ENCODE measurements at places on chromosomes 16 and 17.

- DNase-seq, result peak; percentile 98
Measured at GRCh38 chr16:23556881-23557778, at the start of the genes EARS2 and UBFD1. Gene EARS2 (minus strand): TSS chr16:23557350. CDS start chr16:23557343, 7 bp downstream. Gene UBFD1 (plus strand): TSS chr16:23557727. CDS start chr16:23557743, 16 bp downstream.

GRCh38 chr17:74394275-74394950, 27.1 kb downstream of the GPR142 start:
- DNase-seq, result no peak

GRCh38 chr16:85390511-85391174, 222.5 kb upstream of the GSE1 start:
- no peak for DNase-seq

GRCh38 chr16:88570691-88571092, 489 bp downstream of the ZC3H18 start:
- no peak for DNase-seq

GRCh38 chr17:31494259-31495021, 103.0 kb downstream of the RAB11FIP4 start:
- no peak for DNase-seq

DNA sequence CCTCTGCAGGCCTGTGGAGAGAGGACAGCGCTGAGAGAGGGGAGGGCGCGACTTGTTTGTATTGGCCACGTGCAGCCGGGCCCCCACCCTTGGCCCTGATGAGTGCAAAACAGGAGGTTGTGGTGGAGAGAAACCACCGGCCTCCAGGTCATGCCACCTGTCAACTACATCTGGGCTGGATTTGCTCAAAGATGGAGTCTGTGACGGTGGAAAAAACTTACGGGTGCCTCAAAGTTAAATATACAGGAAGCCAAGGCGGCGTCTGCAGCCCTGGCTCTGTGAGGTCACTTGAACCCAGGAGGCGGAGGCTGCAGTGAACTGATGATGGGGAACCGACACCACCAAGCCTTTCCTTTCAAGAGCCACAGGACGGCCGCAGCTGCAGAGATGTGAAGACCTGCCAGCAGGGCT, 15.7 kb downstream of the C16orf74 start:
- DNase-seq, result no peak

DNA sequence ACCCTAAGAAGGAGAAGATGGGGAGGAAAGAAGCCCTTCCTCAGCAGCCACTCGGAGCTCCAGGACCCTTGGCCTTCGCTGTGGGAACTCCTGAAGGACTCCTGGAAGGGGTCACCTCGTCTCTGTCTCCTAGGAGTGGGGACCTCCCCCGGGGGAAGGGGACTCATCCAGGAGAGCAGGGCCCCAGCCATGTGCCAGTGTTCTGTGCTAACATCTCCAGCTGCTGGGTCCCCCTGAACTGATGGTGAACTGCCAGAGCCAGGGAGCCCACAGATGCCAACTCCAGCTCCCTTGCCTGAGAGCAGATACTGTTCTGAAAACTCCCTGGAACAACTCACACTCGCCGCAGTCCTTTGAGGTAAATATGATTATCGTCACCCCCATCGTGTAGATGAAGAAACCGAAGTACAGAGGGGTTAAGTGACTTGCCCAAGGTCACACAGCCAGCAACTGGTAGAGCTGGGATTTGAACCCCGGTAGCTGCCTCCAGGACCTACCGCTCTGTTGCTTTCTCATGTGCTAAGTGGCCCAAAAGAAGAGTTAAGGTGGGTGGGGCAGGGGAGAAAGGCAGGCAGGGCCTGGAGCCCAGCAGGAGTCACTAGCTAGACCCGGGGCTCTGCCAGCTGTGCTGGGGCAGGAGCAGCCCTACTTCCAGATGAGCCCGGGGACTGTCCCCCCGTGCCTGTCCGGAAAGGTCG, 10.5 kb downstream of the TIMM22 start:
- DNase-seq, result no peak

DNA sequence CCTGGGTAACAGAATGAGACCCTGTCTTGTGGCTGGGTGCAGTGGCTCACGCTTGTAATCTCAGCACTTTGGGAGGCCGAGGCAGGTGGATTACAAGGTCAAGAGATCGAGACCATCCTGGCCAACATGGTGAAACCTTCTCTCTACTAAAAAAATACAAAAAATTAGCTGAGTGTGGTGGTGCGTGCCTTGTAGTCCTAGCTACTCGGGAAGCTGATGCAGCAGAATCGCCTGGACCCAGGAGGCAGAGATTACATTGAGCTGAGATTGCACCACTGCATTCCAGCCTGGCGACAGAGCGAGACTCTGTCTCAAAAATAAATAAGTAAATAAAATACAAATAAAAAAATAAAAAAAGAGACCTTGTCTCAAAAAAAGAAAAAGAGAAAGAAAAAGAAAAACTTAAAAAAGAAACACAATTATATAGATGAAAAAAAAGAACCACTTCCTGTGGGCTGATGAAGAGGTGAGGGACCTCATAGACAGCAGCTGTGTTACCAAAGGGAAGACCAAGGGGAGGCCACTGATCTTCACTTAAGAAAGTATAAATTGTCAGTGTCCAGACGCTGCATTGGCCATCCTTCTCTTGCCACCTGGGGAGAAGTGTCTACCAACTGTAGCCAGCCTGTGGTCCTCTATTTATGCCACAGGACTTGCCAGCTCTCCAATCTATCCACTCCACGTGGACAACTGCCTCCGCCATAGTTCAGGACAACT, 24.4 kb upstream of the SMG1 start:
- no peak for DNase-seq

- no peak for DNase-seq
Measured at GRCh38 chr16:81071805-81072204, 5.2 kb downstream of the C16orf46 start.

DNA sequence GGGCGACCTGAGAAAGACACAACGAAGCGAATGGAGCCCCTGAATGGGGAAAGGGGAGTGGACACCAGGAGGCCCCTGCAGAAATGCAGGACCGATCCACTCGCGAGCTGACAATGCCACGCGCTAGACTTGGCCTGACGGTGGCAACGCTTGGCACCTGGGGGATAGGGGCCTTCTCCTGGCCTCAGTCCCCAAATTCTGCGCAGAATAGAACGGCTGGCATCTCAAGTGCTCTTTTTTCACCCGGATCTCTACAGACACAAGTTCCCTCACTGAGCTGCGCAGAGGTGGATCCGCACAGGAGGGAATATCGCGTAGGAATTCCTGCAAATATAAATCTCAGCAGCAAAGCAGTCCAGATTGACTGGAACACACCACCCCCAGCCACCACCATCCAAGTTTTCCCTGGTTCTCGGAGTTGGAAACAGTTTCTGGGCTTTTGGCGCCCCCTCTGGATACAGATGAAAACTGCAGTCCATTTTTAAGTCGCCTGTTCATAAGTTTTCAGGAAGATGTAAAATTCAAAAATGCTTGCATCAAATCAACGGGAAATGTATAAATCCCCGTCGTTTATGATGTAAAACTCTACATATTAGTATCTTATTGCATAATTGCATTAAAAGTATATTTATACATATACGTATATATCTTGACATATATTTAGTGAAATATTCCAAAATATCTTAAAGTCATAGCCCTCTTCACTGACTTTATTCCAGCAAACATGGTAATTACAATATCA, 2.3 kb upstream of the SOX9 start:
- peak; percentile 14 for DNase-seq

DNA sequence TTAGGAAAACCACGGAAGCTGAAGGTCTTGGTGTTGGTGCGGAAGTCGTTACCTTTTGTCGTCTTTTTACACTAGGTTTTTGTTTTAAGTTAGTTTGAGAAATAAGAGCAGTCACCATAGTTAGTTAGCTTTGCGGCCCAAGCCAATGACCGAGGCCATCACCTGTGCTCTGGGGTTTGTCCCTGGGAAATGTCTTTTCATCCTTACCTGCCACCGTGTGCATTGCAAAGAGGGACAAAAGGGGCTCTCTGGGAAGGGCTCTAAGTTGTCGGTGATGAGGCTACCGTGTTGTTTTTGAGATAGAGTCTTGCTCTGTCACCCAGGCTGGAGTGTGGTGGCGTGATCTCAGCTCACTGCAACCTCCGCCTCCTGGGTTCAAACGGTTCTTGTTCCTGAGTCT, 49.8 kb downstream of the NDE1 start:
- no peak for DNase-seq

GRCh38 chr17:45917081-45917480, 22.7 kb downstream of the MAPT start:
- no peak for DNase-seq

GRCh38 chr17:43396491-43397060, 2.2 kb upstream of the ARL4D start:
- DNase-seq, result no peak

DNA sequence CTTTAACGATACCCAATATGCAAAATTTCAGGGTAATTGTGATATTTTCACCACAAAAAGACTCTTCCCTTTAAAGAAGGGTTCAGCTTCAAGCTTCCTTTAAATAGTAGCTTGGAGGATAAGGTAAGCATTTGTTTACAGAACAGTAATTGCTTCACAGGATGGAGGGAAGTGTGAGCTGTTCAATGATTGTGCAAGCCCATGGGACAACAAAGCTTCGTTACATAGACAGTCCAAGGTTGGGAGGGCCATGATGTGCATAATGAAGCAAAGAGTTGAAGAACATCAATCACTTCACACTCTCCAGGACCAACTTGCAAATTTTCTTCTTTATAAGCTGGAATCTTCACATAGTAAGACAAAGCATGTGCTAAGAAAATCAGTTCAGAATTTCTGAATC, 145.0 kb upstream of the ASIC2 start:
- DNase-seq, result no peak

- DNase-seq, result peak; percentile 97
Measured at GRCh38 chr17:21042458-21043295, at the start of gene USP22. Gene USP22 (minus strand): TSS chr17:21043011. CDS start chr17:21042835, 176 bp downstream.

GRCh38 chr16:11706180-11706742, 36.4 kb downstream of the TXNDC11 start:
- no peak for DNase-seq

DNA sequence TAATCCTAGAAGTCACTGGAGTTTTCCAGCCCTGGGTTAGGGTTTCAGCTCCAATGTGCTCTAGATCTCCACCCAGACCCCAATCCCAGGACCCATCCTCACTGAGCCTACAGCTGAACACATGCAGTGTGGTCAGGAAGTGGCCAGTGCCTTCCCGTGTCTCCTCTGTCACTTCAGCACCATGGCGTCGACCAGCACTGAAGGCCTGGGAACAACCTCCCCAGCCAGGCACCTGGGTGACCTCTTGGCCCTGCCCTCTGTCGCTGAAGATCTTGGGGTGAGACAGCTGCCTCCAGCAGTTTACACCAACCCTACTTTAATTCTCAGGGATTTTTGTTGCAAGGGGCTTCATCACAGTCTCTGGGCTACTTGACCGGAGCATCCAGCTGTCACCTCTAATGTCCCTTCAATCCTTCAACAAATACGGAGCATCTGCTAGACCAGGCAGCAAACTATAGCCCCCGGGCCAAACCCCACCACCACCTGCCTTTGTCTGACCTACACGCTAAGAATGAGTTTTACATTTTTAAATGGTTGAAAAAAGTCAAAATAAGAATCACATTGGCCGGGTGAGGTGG, 18.0 kb upstream of the GSG1L start:
- no peak for DNase-seq

- DNase-seq, result no peak
Measured at GRCh38 chr16:8893976-8894690, 12.0 kb downstream of the LITAFD start.

DNA sequence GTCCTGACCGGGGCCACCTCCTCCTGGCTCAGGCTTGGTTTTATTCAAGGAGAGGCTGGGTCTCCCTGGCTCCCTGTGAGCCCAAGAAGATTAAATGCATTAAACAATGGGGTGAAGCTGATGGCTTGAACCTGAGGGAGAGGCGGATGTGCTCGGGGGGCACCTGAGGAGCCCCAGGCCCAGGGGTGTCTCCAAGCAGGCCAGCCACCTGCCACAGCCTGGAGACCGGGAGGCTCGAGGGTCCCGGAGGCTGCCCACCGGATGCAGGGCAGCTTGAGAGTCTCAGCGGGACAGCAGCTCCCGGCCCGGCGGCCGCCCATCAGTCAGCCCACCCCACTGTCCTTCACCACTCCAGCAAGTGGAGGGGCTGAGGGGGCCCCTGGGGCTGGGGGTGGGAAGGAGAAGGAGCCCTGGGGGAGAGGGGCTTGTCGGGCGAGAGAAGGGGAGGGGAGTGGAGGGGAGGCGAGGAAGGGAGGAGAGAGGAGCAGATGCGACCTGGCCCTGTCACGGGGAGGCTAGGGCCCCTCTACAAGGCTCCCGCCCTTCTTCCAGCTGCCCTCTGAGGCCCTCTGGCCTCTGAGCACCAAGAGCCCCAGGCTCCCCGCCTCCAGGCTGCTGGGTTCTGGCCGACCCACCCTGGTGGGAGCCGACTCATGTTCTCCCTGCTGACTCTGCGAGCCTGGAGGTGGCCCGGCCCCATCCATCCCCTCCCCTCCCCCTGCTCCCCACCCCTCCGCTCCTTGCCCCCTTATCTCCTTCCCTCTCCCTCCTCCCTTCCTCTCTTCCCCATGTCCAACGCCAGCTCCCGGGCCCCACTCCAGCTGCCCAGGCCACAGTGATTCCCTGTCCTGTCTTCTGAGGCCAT, 13.2 kb downstream of the CD7 start:
- DNase-seq, result no peak

All from NCI-H1105 (cell line).